ENCODE measurements at places on chromosomes 6 and 20. TPM values are rescaled to one million over a fixed set of nuclear protein-coding genes. Genes with fewer than 3 reads are reported as not detected.

SLC24A3 gene
- total RNA-seq, result 1.5 TPM

AKAP12 gene
- 103 TPM for total RNA-seq

ECT2L gene
- total RNA-seq, result not detected

PRSS35 gene
- total RNA-seq, result 2.4 TPM

LRRC73 gene
- total RNA-seq, result 1.5 TPM

SAMD3 gene
- 2.8 TPM for total RNA-seq

ADGRB3 gene
- 2.3 TPM for total RNA-seq

NKAPL gene
- total RNA-seq, result 2.3 TPM

All from pericardium fibroblast (primary cell).